ENCODE measurements at places on chromosomes 3 and 15.

- no peak for DNase-seq
These were observed 10.8 kb downstream of the UMPS start for GRCh38 chr3:124741027-124741426.

- peak; percentile 26 for DNase-seq
These were observed 137.7 kb downstream of the BBX start for GRCh38 chr3:107660306-107660976.

GRCh38 chr15:76321171-76321570, 9.9 kb upstream of the ETFA start:
- DNase-seq, result no peak

- DNase-seq, result no peak
These were observed 30.2 kb upstream of the LHFPL4 start for GRCh38 chr3:9583792-9584191.

DNA sequence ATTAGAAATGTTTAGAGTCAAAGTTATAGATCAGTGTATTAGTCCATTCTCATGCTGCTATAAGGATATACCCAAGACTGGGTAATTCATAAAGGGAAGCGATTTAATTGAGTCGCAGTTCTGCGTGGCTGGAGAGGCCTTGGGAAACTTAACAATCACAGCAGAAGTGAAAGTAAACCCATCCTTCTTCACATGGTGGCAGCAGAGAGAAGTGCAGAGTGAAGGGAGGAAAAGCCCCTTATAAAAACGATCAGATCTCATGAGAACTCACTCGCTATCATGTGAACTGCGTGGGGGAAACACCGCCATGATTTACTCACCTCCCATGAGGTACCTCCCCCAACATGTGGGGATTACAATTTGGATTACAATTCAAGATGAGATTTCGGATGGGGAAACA, 871.5 kb downstream of the DIPK2A start:
- DNase-seq, result no peak

- no peak for DNase-seq
These were observed at the start of gene WDR49 for GRCh38 chr3:167653760-167654159. Gene WDR49, minus strand, starts transcription at chr3:167653942. Its CDS starts 517 bp downstream, at chr3:167653425.

- DNase-seq, result no peak
These were observed 336.1 kb upstream of the PROK2 start for GRCh38 chr3:72120806-72121778.

- no peak for DNase-seq
These were observed 26.3 kb upstream of the GOLGA6C start for GRCh38 chr15:75231836-75232235.

DNA sequence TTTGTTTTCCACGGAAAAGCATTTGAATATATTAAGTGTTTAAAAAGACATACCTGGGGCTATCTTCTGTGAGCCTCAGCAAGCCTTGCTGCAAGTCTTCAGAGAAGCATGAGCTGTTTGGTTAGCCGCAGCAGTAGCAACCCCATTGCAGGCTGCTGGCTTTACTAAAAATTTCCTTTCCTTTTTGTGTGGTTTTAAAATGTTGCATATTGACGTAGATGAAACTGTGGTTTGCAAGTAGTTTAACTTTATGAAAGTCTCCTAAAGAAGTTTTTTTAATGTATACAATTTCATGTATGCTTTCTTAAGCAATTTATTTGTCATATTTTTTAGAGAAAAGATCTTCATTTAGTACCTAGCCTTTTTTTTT, at the start of gene GPR171:
Gene GPR171 (minus strand): TSS at position 166 of the 370 bp plus-strand sequence. CDS start 3,830 bp downstream, outside the sequence.
- peak; percentile 86 for DNase-seq

DNA sequence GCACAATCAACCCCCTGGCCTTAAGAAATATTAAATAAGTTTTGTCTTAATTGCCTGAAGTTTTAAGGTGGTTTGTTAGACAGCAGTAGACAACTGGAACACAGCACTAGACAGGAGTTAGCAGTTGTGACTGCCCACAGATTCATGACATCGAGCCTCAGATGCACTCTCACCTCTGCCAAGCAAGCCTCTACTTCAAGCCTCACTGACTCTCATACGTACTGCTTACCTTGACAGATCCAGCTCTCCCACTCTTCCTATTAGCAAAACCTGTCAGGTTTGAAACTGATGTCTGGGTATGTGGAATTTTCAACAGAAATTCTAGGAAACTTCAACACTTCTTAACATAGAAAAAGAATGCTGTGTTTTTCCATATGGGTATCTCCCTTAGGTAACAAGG, 382.9 kb upstream of the DPH6 start:
- DNase-seq, result no peak

GRCh38 chr15:65939901-65940617, 70.8 kb downstream of the RAB11A start:
- no peak for DNase-seq

GRCh38 chr3:158458464-158458863, 112.5 kb upstream of the MLF1 start:
- no peak for DNase-seq

- no peak for DNase-seq
These were observed 19.7 kb downstream of the MGLL start for GRCh38 chr3:127802606-127803005.

DNA sequence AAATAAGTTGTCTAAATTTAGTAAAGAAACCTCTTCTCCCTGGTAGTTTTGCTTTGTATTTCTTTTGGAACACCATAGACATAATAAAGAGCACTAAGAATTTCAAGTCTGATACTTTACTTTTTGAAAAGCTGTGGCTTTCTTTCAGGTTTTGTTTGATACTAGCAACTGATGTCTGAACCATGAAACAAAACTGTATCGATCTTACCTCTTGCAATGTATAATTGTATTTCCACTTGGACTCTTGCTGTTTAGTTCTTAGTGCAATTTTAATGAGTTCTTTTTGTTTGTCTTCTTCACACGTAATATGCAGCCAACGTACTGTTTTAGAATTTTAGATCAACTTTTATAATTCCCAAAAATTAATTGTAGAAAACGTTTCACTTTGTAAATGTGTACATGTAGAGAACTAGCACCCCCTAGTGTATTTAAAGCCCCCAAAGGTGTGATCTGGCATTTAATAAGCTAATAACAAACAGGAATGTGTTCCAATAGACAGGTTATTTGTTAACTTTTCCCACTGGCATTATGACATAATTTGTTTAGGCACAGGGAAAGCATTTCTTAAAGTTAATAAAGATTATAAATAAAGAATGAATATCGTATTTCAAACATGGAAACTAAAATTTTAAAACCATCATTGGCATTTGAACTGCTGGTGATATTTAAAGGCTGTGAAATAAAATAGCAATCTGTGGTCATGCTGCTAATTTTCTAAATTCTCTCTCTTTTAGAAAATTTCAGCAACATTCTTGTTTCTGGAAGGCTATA, 289.1 kb upstream of the DNAJC19 start:
- DNase-seq, result no peak

DNA sequence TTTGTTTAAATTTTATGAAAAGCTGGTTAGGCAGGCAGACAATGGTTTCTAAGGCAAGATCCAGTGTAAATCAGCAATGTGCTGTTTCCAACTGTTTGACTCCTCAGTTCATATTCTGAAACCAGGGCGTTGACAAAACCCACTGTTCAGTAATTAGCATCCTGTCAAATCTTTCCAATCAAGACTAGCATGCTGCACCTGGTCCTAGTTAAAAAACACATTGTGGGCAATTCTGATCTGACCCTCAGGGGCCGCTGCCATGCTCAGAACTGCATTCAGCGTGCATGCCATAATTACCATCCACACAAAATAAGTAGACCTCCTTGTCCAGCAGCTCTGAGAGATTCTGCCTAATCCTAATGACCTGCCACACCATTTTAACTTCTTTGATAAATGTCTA, 20.9 kb upstream of the RBP1 start:
- DNase-seq, result no peak

DNA sequence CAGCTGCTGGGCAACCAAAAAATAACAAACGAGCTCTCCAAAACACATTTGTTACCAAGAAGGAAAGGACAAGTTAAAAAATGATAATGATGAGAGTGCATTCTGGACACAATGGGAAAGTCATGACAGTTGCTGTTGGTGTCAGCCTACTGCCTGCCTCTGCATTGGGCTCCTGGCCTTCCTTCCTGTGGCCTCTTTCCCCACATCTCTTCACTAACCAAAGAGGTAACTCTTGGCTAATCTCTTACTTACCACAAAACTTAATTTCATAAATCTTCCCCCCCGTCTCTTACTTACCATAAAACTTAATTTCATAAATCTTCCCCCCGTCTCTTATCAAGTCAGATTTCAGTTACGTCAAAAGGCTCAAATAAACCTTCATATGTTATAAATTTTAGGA, 58.6 kb downstream of the AGTR1 start:
- DNase-seq, result no peak

GRCh38 chr15:36428102-36428845, 151.2 kb upstream of the CDIN1 start:
- DNase-seq, result no peak

DNA sequence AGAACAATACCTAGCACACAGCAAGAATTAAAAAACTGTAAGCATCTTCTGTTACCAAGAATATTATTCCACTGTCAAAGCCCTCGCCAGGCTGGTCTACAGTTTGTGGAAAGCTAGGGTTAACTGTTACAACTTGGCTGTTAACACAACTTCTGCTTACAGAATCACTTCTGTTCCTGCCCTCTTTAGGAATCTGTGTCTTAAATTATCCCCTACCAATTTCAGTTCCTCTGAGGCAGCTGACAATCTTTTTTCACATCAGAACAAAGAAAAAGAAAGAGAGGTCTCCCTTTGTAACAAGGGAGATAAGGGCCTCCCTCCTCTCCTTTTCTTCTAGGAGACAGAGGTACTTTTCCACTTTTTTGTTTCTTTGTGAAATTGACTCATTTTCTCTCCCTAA, 188.9 kb downstream of the FMN1 start:
- DNase-seq, result no peak

All from CD4-positive, alpha-beta T cell treated with Interleukin-2 at 100 ng/mL for 4 hours (primary cell).